ENCODE measurements at places on chromosomes 5 and 9. TPM values are rescaled to one million over a fixed set of nuclear protein-coding genes. Genes with fewer than 3 reads are reported as not detected.

Gene HRCT1
- total RNA-seq: not detected

Gene IFNA21
- total RNA-seq: not detected

Gene FRMPD1
- total RNA-seq: not detected

Gene PCDHB4
- not detected for total RNA-seq

Gene ADAMTS2
- total RNA-seq: not detected

Gene PAPPA
- not detected for total RNA-seq

Gene SLC6A18
- not detected for total RNA-seq

Gene FAM78A
- 101 TPM for total RNA-seq

Gene GABBR2
- not detected for total RNA-seq

Gene CHSY3
- not detected for total RNA-seq

Gene PTPRD
- not detected for total RNA-seq

Gene MUSK
- not detected for total RNA-seq

Gene FGF1
- not detected for total RNA-seq

Gene ERP44
- 21.3 TPM for total RNA-seq

Gene CLIC3
- total RNA-seq: 0.91 TPM

Gene SH2D3C
- 58.4 TPM for total RNA-seq

Gene ANXA2R
- 26.2 TPM for total RNA-seq

Gene SLC6A19
- not detected for total RNA-seq

Gene SKP2
- 45.5 TPM for total RNA-seq

Gene RNF183
- not detected for total RNA-seq

Gene PCDHGB4
- 0.23 TPM for total RNA-seq

Gene PCAT7
- total RNA-seq: not detected

Gene SPINK4
- not detected for total RNA-seq

Gene TAF11L3
- total RNA-seq: not detected

Gene SERF1A
- 5.0 TPM for total RNA-seq

Gene ITGA1
- total RNA-seq: 4.6 TPM

Gene AJM1
- 3.9 TPM for total RNA-seq

Gene PKD2L2
- total RNA-seq: not detected

Gene AGXT2
- not detected for total RNA-seq

Gene WNK2
- 0.16 TPM for total RNA-seq

Gene HSD17B3
- total RNA-seq: not detected

Gene GABRA6
- total RNA-seq: not detected

Gene PCDHB1
- not detected for total RNA-seq

Gene CCDC152
- total RNA-seq: 6.3 TPM

Gene KCNT1
- not detected for total RNA-seq

Gene ACSL6
- total RNA-seq: 10.2 TPM

Gene FGF10
- not detected for total RNA-seq

Gene TAF9
- total RNA-seq: 53.6 TPM

Gene TCF7
- 30.8 TPM for total RNA-seq

Gene MTRR
- 69.1 TPM for total RNA-seq

Gene PRSS3
- 0.77 TPM for total RNA-seq

Gene FAF2
- 42.5 TPM for total RNA-seq

Gene RGS14
- 105 TPM for total RNA-seq

Gene GFRA3
- not detected for total RNA-seq

Gene SMIM33
- 0.59 TPM for total RNA-seq

Gene FIBCD1
- not detected for total RNA-seq

Data from T-helper 2 cell treated with Interferon-gamma antibody and Interleukin-4, amounts not matched to agents 100 ng/mL and 5 ng/mL, for 36 hours (primary cell).